ENCODE measurements at places on chromosomes 13 and 19.

- DNase-seq, result no peak
These were observed 22.5 kb downstream of the DOT1L start for GRCh38 chr19:2186071-2186846.

DNA sequence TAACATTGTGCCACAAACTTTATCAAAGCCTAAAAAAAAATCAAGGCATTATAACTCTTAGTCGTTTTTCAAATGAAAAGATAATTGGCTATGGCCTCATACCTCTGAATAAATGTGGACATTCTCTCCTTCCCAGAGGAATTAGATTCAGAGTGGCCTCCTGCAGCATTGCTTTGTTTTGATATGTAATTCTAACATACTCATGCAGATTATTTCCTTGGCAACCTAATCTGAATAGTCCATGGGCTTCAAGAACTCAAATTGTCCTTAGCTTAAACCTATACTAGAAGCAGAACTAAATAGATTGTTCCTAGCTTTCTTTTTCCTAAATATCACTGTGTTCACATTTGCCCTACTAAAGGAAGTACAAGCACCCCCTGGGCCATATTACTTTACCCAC is 1146.9 kb downstream of the OLFM4 start:
- DNase-seq, result no peak

GRCh38 chr13:25920277-25920676 is 131.5 kb downstream of the SHISA2 start:
- DNase-seq, result no peak

DNA sequence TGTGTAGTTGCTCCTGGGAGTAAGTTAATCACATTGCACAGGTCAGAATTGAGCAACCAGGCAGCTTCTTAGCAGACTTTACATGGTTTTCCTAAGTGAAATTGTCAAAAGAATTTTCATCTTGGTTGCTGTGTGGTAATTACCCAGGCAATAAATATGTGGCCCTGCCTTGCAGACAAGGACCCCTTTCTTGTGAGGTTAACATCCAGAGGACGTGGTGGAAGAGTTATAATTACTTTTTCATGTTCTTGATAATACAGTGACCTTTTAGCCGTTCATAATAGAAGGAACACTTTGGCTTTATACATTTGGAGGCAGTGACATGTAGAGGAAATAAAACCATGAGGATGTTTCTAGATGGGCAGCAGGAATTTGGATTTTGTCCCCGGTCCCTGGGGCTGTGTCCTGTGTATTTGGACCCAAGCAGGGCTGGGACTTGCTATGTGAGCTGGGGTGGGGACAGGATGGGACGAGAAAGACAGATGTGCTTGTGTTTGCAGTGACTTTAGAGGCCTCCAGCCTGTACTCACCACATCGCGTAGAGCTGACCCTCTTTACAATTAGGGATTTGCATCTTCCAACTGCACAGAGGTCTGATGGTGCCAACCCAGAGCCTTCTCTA is 156.2 kb downstream of the STK24 start:
- DNase-seq, result no peak

DNA sequence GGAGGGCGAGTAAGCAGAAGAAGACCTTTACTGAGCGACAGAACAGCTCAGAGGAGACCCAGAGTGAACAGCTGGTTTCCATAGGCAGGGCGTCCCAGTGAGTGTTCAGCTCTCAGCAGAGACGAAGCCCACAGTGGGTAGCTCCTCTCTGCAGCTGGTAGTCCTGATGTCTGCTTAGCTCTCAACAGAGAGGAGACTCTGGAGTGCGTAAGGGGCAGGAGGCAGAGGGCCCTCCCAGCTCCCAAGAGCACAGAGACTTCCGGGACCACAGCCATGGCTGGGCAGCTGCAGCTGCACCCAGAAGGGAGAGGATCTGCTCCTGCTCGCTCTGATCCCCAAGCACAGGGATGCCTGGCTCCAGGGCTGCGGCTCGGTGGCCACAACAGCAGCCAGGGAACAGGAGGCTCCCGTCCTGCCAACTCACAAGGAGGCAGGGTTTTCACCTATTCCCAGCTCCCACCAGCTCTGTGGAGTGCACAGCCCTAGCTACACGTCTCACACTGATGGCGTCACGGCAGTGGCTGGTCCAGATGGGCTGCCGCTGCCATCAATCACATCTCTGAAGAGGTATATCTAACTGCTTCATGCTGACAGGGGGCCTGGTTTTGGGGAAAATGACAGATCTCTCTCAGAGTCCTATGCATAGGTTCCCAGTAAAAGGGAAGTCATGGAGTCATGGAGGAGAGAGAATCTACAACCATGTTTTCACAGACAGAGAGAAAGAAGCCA is 2660.1 kb upstream of the PCDH20 start:
- no peak for DNase-seq

GRCh38 chr13:111468037-111468959 is 147.9 kb downstream of the TEX29 start:
- no peak for DNase-seq

All from activated T-helper 2 cell treated with anti-CD3 and anti-CD28 coated beads, Interferon-gamma antibody, Interleukin-2, Interleukin-4, amounts not matched to agents 10 μg/mL and 5 μg/mL and 100 μg/mL, durations not matched to agents 14 hours and 24 hours and 36 hours (primary cell).